ENCODE measurements at places on chromosomes 6 and 20. TPM values are rescaled to one million over a fixed set of nuclear protein-coding genes. Genes with fewer than 3 reads are reported as not detected.

- H3K27ac ChIP-seq: no peak overlapping the region
- peaks cover 8% of the 10 kb centered on the region for H3K27me3 ChIP-seq
- no peak overlapping the region for H3K4me3 ChIP-seq
These were observed 32.7 kb downstream of the TOX2 start for GRCh38 chr20:43947316-43947710.

Gene KCNG1
- polyA plus RNA-seq: not detected

GRCh38 chr6:56004426-56004825, 129.0 kb upstream of the BMP5 start:
- H3K36me3 ChIP-seq: no peaks in the 10 kb centered on the region
- H3K4me3 ChIP-seq: no peak overlapping the region
- H3K4me1 ChIP-seq: no peaks in the 10 kb centered on the region
- H3K27ac ChIP-seq: no peak overlapping the region
- DNase-seq: no peak

GRCh38 chr6:24016286-24016685, 109.7 kb upstream of the NRSN1 start:
- no peak overlapping the region for H3K27ac ChIP-seq
- H3K27me3 ChIP-seq: no peaks in the 10 kb centered on the region
- DNase-seq: no peak
- no peaks in the 10 kb centered on the region for H3K36me3 ChIP-seq

DNA sequence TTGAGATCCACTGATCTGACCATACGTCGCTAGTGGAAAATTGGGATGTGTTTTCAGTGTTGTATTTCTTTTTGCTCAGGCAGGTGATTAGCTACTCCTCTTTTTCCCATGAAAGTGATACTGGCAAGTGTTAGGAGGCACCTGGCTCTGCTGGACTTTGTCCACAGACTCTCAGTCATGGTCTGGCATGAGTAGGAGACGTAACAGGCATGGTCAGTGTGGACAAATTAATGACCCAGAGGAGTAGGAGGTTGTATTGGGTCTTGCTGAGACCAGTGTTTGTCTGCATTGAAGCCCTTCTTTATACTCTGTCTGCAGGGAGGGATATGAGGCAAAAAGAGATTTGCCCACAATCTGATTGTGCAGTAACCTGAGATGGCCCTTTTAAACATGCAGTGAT, 178.7 kb downstream of the DTNBP1 start:
- no peaks in the 10 kb centered on the region for H3K27me3 ChIP-seq
- H3K4me1 ChIP-seq: no peaks in the 10 kb centered on the region
- no peak overlapping the region for H3K27ac ChIP-seq
- H3K36me3 ChIP-seq: peaks cover 9% of the 10 kb centered on the region

Gene TCF19
- 2.7 TPM for polyA plus RNA-seq

Gene SSTR4
- polyA plus RNA-seq: not detected

DNA sequence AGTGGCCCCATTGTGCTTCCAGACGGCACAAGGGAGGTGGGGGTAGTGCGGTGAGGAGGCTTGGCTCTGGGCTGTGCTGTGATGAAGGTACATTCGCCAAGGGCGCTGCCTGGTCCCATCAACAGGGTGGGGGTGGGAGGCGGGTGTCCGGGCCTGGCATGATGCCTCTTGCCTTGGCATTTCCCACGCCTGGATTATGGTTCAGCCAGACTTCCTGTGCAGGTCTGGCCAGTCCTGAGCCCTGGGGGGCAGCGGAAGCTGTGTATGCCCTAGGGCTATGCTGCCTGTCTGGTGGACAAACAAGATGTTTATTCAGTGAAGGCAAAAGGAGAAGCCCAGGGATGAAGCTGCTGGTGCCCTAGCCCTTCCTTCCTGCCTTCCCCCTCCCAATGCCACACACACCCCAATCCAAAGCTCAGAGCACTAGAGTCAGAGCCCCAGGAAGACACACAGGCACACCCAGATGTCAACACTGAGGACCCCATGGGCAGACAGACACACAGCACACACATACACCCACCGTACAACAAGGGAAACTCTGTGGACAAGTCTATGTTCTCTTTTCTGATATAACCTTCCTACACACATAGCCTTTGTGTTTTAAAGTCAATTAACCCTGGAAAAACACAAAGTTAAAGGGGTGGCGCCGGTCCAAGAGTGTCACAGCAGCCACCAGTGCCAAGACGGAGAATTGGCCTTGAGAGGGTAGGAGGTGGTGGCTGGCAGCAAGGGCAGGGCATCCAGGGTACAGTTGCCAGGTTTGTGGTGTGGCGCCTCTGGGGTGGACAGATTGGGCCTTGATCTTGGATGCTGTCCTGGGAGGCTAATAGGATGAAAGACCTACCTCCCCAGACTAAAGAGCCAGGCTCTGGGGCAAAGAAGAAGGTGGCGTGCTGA, 54.7 kb upstream of the SAYSD1 start:
- H3K27me3 ChIP-seq: peaks cover 5% of the 10 kb centered on the region
- no peak overlapping the region for H3K4me3 ChIP-seq
- H3K27ac ChIP-seq: no peak overlapping the region
- H3K4me1 ChIP-seq: no peaks in the 10 kb centered on the region
- no peaks in the 10 kb centered on the region for H3K36me3 ChIP-seq

DNA sequence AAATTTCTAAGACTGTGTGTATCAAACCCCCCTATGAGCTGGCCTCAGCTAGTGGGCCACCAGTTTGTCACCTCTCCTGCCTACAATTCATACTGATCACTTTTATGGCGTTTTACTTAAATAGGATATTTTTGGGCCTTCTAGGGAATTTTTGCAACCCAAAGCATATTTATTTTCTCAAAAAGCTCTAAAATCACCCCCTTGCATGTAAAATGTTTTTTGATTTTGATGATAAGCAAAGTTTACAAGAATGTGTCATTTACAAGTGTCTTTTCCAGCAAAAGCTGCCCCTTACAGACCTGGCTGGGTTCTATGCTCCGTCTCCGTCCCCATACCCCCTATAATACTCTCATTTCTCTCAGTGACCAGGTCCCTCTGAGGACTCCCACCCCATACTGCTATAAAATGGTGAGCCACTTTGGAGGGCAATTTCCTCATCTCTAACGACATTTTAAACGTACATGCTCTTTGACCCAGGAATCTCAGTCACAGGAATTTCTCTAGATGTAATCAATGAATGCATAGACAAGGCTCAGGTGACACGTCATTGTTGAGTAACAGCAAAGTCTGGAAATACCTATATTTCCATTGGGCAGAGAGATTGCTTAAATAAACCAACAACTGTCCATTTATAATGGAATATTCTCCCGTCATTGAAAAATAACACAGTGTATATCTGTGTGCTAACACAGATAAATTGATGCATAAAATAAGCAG, 13.9 kb upstream of the OCSTAMP start:
- H3K4me1 ChIP-seq: peaks cover 11% of the 10 kb centered on the region
- H3K27ac ChIP-seq: no peak overlapping the region
- H3K36me3 ChIP-seq: no peaks in the 10 kb centered on the region

Gene WFDC12
- polyA plus RNA-seq: not detected

DNA sequence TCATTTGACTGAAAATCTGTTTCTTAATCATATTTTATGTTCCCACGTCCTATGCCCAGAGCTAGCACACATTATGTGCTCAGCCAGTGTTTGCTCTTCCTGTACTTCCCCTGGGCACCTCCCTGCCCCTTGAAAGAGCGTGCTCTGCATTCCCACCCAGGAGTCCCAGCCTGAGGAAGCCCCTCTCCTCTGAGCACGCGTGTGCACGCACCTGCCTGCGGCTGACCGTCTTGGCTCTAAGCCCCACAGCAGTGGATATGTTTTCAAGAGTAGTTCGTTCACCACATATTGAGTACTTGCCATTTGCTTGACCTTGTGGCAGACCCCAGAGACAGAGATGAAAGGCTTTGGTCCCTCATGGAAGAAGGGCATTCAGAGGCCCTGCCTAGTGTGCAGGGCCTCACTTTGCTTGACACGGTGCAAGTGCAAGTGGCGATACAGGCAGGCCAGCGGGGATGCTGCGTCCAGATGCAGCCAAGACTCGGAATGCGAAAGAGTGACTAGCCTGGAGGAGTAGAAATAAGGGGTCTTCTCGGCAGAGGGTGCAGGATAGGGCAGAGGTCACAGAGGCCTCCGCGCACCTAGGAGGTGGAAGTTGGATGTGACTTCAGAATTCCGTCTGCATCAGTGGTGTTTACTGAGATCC, 14.1 kb downstream of the SYNDIG1 start:
- no peaks in the 10 kb centered on the region for H3K4me1 ChIP-seq
- H3K36me3 ChIP-seq: no peaks in the 10 kb centered on the region
- no peak for DNase-seq
- no peak overlapping the region for H3K27ac ChIP-seq
- H3K27me3 ChIP-seq: no peaks in the 10 kb centered on the region

Gene PNLDC1
- polyA plus RNA-seq: 0.29 TPM

GRCh38 chr6:116783852-116784251, 18.3 kb upstream of the FAM162B start:
- no peak overlapping the region for H3K4me3 ChIP-seq
- DNase-seq: no peak

- H3K27me3 ChIP-seq: peaks cover 4% of the 10 kb centered on the region
- no peak for DNase-seq
- H3K4me3 ChIP-seq: no peak overlapping the region
- H3K4me1 ChIP-seq: no peaks in the 10 kb centered on the region
- peaks cover 7% of the 10 kb centered on the region for H3K36me3 ChIP-seq
- no peak overlapping the region for H3K27ac ChIP-seq
These were observed 25.6 kb upstream of the FAM83D start for GRCh38 chr20:38900606-38901005.

Gene CLDN20
- polyA plus RNA-seq: not detected

GRCh38 chr6:28586962-28587745, 61.5 kb downstream of the GPX5 start:
- peaks cover 66% of the 10 kb centered on the region for H3K27me3 ChIP-seq
- H3K4me1 ChIP-seq: no peaks in the 10 kb centered on the region
- peak overlapping the region; percentile 59 for H3K4me3 ChIP-seq
- no peaks in the 10 kb centered on the region for H3K36me3 ChIP-seq
- peak; percentile 19 for DNase-seq

DNA sequence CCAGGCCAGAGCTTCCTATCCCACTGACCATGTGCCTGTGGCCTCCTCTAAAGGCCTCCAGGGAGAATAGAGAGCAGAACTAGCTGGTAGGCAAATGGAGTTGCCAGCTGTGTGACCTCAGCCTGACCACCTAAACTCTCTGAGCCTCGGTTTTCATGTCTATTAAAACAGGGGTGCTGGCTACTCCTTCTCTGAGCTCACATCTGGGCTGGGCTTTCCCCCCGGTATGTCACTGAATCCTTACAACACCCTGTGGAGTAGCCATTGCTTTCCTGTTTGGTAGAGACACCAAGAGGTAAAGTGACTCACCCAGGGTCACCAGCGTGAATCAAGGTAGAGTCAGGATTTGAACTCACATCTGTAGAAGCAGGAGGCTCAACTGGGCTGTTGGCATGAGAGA, 132.1 kb downstream of the JPH2 start:
- H3K27me3 ChIP-seq: no peaks in the 10 kb centered on the region
- no peak overlapping the region for H3K4me3 ChIP-seq
- H3K36me3 ChIP-seq: no peaks in the 10 kb centered on the region
- H3K27ac ChIP-seq: no peak overlapping the region
- no peak for DNase-seq
- no peaks in the 10 kb centered on the region for H3K4me1 ChIP-seq

- H3K4me3 ChIP-seq: no peak overlapping the region
- DNase-seq: no peak
- peaks cover 7% of the 10 kb centered on the region for H3K36me3 ChIP-seq
- peaks cover 21% of the 10 kb centered on the region for H3K4me1 ChIP-seq
- no peak overlapping the region for H3K27ac ChIP-seq
These were observed 49.7 kb downstream of the CD2AP start for GRCh38 chr6:47527274-47527673.

- no peaks in the 10 kb centered on the region for H3K27me3 ChIP-seq
- H3K27ac ChIP-seq: no peak overlapping the region
- H3K4me3 ChIP-seq: no peak overlapping the region
- peaks cover 8% of the 10 kb centered on the region for H3K4me1 ChIP-seq
These were observed 12.8 kb downstream of the RNF114 start for GRCh38 chr20:49948809-49949507.

DNA sequence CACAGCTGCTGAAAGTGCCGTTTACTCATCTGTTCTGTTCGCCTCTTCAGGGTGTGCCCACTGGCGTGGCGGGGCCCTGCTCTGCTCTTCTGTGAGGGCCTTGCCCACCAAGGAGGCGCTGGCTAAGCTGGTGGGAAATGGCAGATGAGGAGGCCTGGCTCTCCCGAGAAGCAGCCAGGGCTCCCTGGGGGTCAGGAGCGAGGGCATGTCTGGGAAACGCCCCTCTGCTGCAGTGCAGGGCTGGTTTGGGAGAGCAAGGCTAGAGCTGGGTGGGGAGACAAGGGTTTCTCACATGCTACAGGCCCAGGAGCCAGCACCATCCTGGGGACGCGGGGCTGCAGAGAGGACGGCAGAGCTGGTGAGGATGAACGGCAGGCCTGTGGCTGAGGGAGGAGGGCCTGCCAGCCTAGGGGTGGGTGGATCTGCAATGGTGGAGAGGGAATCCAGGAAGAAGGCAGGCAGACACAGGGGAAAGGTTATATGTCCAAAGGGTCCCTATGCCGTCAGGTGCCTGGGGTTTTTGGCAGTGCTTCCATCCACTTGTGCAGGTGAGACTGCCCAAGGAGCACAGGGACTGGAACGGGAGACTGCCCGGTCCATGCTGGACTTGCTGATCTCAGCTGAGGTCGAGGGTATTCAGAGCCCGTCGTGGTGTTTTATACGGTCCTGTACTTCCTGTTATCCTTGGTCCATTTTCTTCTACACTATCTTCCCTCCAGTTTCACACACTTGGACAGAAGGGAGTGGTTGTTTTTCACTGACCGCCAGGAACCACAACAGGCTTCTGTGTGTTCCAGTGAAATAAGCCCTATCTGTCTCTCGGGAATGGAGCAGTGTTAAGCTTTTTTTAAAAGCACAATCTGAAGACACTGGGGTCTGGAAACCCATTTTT, 119.2 kb downstream of the SYCP2 start:
- DNase-seq: no peak
- no peak overlapping the region for H3K4me3 ChIP-seq
- no peaks in the 10 kb centered on the region for H3K36me3 ChIP-seq

DNA sequence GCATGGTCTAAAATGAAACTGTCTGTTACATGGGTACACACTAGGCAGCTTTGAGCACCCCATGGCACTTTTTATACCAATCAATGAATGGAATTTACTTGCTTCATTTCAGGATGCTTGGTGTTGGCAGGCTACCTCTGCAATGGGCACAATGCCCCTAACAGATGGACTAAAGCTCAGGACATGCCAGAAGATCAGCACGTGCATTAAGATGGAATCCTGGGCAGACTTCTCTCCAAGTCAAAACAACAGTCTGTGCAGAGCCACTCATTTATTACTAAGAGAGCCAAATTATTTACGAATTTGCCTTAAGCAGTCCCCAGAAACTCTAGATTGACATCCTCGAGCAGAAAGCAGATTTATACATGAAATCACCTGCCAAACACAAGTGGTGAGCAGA, 55.8 kb upstream of the SCML4 start:
- no peak for DNase-seq
- no peak overlapping the region for H3K27ac ChIP-seq
- H3K27me3 ChIP-seq: no peaks in the 10 kb centered on the region

- peaks cover 69% of the 10 kb centered on the region for H3K4me1 ChIP-seq
- peak within 1 kb of the TSS; percentile 74 for H3K4me3 ChIP-seq
- H3K27ac ChIP-seq: peak within 1 kb of the TSS; percentile 91
- DNase-seq: no peak
- no peaks in the 10 kb centered on the region for H3K36me3 ChIP-seq
- H3K27me3 ChIP-seq: no peaks in the 10 kb centered on the region
These were observed at the start of gene PKIG for GRCh38 chr20:44582311-44583025. Gene PKIG, plus strand, starts transcription at chr20:44582579. Its CDS starts 31,978 bp downstream, at chr20:44614557.

- H3K36me3 ChIP-seq: peaks cover 4% of the 10 kb centered on the region
- no peak overlapping the region for H3K4me3 ChIP-seq
- no peaks in the 10 kb centered on the region for H3K27me3 ChIP-seq
- no peak overlapping the region for H3K27ac ChIP-seq
- DNase-seq: no peak
These were observed 27.1 kb downstream of the AGPAT4 start for GRCh38 chr6:161246725-161247124.

- no peak for DNase-seq
- H3K4me3 ChIP-seq: peak overlapping the region; percentile 37
- peak overlapping the region; percentile 82 for H3K27ac ChIP-seq
These were observed 5.4 kb downstream of the UCKL1 start for GRCh38 chr20:63950701-63951397.

Gene KCNS1
- polyA plus RNA-seq: 0.04 TPM

All from heart right ventricle (tissue), 16 donors.